ENCODE measurements at places on chromosomes 11 and 22.

- H3K4me3 ChIP-seq, result no peak overlapping the region
- H3K4me1 ChIP-seq, result peaks cover 13% of the 10 kb centered on the region
- DNase-seq, result no peak
- H3K27ac ChIP-seq, result no peak overlapping the region
- H3K27me3 ChIP-seq, result no peaks in the 10 kb centered on the region
These were observed 48.3 kb downstream of the RPUSD4 start for GRCh38 chr11:126163074-126163700.

GRCh38 chr11:76267556-76267955 lies 61.3 kb upstream of the WNT11 start:
- no peak overlapping the region for H3K27ac ChIP-seq
- no peak overlapping the region for H3K4me3 ChIP-seq
- no peaks in the 10 kb centered on the region for H3K27me3 ChIP-seq
- no peaks in the 10 kb centered on the region for H3K4me1 ChIP-seq
- no peak for DNase-seq
- H3K36me3 ChIP-seq, result no peaks in the 10 kb centered on the region

GRCh38 chr22:23775779-23776375 lies 3.2 kb downstream of the MMP11 start:
- peaks cover 9% of the 10 kb centered on the region for H3K4me1 ChIP-seq
- no peak for DNase-seq
- no peak overlapping the region for H3K27ac ChIP-seq
- no peak overlapping the region for H3K4me3 ChIP-seq
- peaks cover 14% of the 10 kb centered on the region for H3K27me3 ChIP-seq
- peaks cover 2% of the 10 kb centered on the region for H3K36me3 ChIP-seq

DNA sequence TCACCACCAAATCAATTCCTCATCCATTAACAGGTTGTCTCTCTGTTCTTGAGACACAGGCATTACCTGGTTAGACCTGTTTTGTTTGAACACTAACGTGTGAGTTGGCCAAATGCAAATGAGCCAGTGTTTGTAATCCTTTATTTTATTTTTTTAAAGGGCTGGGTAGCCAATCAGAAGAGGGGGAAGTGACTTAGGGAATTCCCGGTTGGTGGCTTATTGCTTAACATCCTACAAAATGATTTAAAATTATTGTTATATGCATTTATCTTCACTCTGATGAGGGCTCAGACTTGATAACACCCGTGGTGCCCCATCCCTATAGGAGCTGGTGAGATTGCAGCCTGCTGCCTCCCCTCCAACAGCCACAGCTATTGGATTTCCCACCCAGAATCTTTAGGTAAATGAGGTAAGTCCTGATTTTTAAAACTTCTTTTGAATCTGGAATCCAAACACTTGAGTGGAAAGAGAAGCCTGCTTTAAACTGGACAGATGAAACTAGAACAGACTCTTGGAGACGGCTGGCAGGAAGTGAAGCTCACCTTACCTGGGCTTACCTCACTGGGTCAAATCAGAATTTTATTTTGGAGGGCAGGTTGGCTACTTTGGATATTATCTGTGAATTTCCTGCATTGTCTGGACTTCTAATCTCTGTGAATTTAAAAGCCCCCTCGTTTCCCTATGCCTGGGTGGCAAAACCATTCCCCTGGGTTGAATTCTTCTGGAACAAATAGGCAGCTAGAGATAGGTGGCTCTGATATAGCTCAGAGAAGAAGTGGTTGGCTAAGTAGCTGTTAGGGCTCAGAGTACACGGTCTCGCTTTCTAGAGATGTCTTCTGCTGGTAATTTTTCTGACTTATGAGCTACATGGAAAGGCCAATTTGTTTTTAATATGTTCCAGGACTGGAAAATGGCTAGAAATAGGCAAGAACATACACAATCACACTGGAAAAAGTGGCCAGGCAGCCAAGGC lies at the start of gene EHF:
EHF (plus strand) TSS at position 274 of the 973 bp plus-strand sequence. CDS start 21,538 bp downstream, outside the sequence.
- no peaks in the 10 kb centered on the region for H3K36me3 ChIP-seq
- no peak within 1 kb of the TSS for H3K4me3 ChIP-seq
- no peak for DNase-seq
- no peaks in the 10 kb centered on the region for H3K27me3 ChIP-seq
- H3K4me1 ChIP-seq, result no peaks in the 10 kb centered on the region

- peaks cover 19% of the 10 kb centered on the region for H3K4me1 ChIP-seq
- DNase-seq, result no peak
- no peak overlapping the region for H3K27ac ChIP-seq
- no peaks in the 10 kb centered on the region for H3K27me3 ChIP-seq
These were observed 62.3 kb downstream of the PPFIBP2 start for GRCh38 chr11:7575841-7576725.

GRCh38 chr11:69230856-69231425 lies 63.0 kb upstream of the MYEOV start:
- no peak overlapping the region for H3K27ac ChIP-seq
- H3K4me1 ChIP-seq, result no peaks in the 10 kb centered on the region
- H3K27me3 ChIP-seq, result no peaks in the 10 kb centered on the region
- DNase-seq, result no peak
